Naive thymus-derived CD8-positive, alpha-beta T cell (primary cell): ENCODE measurements at places on chromosomes 16 and 17.
A peak's percentile ranks its signal among the peaks of the same experiment; 100 is the strongest.

DNA sequence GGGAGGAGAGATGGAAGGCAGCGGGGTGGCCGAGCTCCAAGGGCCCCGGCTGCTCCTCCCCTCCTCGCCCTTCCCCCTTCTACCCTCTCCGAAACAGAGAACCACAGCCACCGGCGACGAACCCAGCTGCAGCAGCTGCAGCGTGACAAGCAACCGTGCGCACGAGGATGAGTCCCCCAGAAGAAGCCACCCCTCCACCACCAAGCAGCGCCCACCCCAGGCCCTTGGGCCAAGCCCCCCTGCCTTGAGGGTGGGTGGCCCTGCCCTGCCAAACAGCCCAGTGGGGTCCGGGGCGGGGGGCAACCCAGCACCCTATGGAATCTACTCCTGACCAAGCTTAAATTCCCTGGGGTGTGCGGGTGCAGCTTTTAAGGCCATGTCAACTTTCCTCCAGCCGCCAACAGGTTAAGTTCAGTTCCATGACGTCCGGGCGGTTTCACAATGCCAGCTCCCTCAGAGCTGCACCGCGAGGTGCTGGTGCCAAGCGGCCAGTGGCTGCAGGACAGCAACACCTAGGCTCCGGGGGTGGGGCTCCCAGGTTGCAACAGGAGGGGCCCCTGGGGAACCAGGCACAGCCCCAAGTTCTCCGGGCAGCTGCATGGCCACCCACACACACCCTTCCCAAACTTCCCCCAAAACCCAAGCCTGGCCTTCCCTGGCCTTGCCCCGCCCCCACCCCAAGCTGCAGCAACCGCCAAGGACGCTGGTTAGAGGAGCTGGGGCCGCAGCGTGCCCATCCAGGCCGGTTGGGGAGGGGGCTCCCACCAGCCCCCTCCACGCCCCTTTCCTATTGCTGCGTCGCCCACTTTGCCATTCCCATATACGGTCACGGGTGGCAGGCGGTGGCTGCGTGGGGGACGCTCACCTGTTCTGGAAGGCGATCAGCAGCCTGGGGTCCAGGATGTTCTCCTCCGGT, 2.0 kb downstream of the CBX4 start:
- peaks cover 2% of the 10 kb centered on the region for H3K27me3 ChIP-seq
- H3K4me3 ChIP-seq: peak overlapping the region; percentile 100
- peak overlapping the region; percentile 99 for H3K27ac ChIP-seq
- H3K4me1 ChIP-seq: peaks cover 40% of the 10 kb centered on the region
- H3K36me3 ChIP-seq: peaks cover 26% of the 10 kb centered on the region

DNA sequence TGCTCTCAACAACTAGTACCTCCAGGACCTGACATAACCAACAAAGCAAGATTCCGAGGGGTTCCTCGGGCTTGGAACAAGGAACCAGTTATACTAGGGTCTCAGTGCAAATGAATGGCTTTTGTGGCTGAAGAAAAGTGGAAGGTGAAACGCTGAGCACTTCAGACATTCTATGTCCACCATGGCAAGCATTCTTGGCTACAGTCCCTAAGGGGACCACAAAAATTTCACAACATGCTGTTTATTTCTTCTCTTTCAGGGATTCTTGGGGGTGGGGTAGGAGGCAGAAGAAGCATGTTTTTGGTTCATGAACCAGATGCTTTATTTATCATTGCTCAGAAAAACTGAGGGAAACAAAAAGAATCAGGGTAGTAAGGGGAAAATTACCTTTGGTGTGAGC, 479.9 kb upstream of the CDH11 start:
- H3K4me3 ChIP-seq: no peak overlapping the region
- DNase-seq: no peak
- H3K4me1 ChIP-seq: no peaks in the 10 kb centered on the region
- no peak overlapping the region for H3K27ac ChIP-seq
- H3K27me3 ChIP-seq: no peaks in the 10 kb centered on the region

- H3K4me1 ChIP-seq: no peaks in the 10 kb centered on the region
- no peak overlapping the region for H3K4me3 ChIP-seq
- no peak for DNase-seq
- peaks cover 7% of the 10 kb centered on the region for H3K36me3 ChIP-seq
- no peak overlapping the region for H3K27ac ChIP-seq
Measured at GRCh38 chr17:69339937-69340336, 13.0 kb upstream of the ABCA5 start.

DNA sequence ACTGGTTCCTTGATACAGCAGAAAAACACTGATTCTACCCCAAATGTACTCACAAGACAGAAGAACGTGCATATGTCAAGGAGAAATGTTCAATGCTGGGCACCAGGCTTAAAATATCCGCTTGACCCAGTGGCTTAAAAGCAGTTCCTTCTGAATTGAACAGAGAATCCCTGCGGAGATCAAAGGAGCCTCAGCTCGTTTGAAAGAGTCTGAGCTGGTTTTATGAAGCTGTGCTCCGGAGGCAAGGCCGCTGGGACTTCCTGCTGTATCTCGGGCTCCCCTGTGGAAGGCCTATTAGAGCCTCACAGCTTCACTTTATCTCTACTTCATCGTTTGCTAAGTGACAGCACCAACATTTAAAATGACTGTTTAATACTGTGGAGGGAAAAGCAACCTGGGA, 2.2 kb downstream of the LMF1 start:
- H3K4me1 ChIP-seq: peaks cover 16% of the 10 kb centered on the region
- H3K27me3 ChIP-seq: no peaks in the 10 kb centered on the region
- H3K4me3 ChIP-seq: peak overlapping the region; percentile 46

- peak overlapping the region; percentile 28 for H3K27ac ChIP-seq
- H3K36me3 ChIP-seq: no peaks in the 10 kb centered on the region
- peaks cover 2% of the 10 kb centered on the region for H3K27me3 ChIP-seq
- peak; percentile 17 for DNase-seq
- peak overlapping the region; percentile 78 for H3K4me3 ChIP-seq
Measured at GRCh38 chr17:19237389-19238166, 412 bp downstream of the EPN2 start.
